Lung (tissue), 17 donors: ENCODE measurements at places on chromosomes 3 and 15. TPM values are rescaled to one million over a fixed set of nuclear protein-coding genes. Genes with fewer than 3 reads are reported as not detected.

- DNase-seq: no peak
Observed at GRCh38 chr3:113552851-113553250, 20.5 kb downstream of the SIDT1 start.

Gene CPA3
- polyA plus RNA-seq: 2.2 TPM

Gene B3GALNT1
- 4.6 TPM for polyA plus RNA-seq

- peak; percentile 29 for DNase-seq
Observed at GRCh38 chr3:58164906-58165821, 45.6 kb downstream of the DNASE1L3 start.

Gene B3GNT5
- 25.4 TPM for polyA plus RNA-seq

DNA sequence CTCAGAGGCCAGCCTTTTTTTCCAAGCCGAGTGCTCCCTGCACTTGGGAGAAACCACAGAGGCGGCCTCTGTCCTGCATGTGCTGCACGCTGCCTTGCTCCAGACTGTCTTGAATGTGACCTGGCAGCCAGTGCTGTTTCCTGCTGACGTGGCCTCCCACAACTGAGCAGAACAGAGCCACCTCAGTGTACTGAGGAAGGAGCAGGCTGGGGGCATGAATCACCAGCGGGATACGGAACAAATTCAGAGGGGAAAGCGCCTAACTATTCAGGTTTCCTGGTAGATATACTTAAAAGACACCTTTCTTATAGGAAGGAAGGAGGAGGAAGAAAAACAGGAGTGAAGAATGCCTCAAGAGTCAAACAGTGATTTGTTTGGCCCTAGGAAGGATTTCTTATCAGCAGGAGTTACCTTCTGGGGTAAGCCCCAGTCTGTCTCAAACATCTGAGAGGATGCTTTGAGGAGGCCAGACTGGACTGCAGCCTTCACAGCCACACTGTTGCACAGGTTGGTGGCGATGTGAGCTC lies 114.0 kb downstream of the FNDC3B start:
- peak; percentile 93 for DNase-seq

GRCh38 chr3:97438131-97438530 lies 326.4 kb upstream of the ARL6 start:
- peak; percentile 17 for DNase-seq

GRCh38 chr15:94610485-94610884 lies 379.1 kb downstream of the MCTP2 start:
- DNase-seq: peak; percentile 29

Gene TNIK
- polyA plus RNA-seq: 9.4 TPM

Gene CD200R1
- 0.22 TPM for polyA plus RNA-seq

GRCh38 chr3:20742903-20743552 lies 557.0 kb upstream of the SGO1 start:
- DNase-seq: peak; percentile 21

- no peak for DNase-seq
Observed at GRCh38 chr3:183577346-183577745, 21.8 kb upstream of the KLHL6 start.

Gene PLSCR1
- polyA plus RNA-seq: 211 TPM

Gene FSTL1
- 79.0 TPM for polyA plus RNA-seq

Gene KY
- not detected for polyA plus RNA-seq

GRCh38 chr3:11532931-11533391 lies 110.8 kb downstream of the VGLL4 start:
- peak; percentile 44 for DNase-seq

DNA sequence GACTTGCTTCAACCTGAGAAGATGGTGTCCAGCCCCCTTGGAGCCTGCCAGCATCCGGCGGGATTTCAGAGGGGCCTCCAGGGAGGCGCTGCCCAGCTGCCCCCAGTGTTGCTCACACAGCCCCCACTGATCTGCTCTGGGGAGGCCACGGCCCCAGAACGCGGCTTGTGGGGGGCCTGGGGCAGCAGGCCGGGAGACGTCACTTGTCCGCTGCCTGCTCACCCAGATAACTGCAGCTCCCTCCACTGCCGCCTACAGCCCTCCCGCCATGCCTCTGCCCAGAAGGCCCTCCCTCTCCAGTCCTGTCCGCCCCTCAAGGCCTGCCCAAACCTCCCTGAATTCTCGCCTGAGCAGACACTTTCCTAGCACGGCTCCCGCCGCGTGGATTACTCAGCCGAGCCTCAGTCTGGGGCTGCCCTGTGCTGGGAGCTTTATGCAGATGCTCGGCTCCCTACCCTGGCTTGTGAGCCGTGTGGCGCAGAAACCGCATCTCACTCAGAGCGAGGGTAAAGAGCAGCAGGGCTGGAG lies 17.2 kb upstream of the ADIPOQ start:
- DNase-seq: peak; percentile 30

DNA sequence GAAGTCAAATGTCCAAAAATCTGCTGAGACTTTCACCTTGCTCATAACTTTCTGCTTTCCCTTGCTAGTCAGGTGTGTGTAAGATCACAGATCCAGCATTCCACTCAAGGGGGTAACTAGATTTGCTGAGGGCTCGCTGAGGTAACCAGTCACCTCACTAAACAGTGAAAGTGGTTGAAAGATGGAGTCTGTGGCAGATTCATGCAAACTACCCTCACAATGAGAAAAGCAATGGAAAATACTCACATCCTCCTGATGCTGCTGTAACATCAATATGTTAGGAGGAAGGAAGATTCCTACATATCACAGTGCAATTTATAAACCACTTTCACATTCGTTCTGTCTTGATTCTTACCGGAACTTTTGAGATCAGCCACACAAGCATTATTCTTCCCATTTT lies 174.3 kb upstream of the BCL6 start:
- DNase-seq: no peak

Gene SUCLG2
- polyA plus RNA-seq: 37.4 TPM

DNA sequence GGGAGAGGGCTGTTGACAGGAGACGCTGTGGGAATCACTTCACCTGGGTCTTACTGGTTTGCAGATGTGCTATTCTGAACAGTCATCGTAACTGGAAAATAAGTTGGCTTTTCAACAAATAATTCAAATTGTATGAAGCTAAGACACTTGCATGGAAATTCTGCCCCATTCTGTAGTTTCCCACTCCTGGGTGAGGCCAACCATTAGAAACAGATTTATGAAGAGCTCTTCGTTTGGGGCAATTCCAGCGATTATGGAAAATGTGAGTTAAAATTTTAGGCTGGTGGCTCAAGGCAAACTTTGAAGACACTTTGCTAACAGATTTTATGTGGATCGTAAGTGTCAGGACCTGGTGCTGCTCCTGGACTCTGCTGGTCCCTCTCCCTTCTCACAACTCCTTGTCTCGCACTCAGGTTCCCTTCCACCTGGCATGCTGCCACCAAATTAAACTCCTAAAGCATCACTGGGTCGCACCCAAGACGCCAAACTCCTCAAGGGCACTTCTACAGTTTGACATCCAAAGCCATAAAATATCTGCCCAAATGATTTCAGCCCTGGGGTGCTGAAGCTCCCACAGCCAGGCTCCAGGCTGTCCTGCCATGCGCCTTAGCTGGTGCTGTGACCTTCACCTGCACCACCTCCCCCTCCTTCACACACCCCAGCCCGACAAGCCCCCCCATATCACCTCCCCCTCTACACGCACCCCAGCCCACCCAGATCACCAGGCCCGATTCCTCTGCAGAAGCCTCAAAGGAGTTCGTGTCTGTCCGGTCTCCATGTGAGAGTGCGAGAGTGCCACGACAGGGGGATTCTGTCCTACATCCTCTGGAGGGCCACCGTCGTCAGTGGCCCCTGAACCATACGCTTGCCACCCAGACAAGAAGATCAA lies 138.4 kb downstream of the NSMCE3 start:
- DNase-seq: no peak

- DNase-seq: peak; percentile 54
Observed at GRCh38 chr3:197333901-197334639, 35.7 kb upstream of the DLG1 start.

GRCh38 chr3:174102866-174103265 lies 705.3 kb downstream of the NLGN1 start:
- no peak for DNase-seq

GRCh38 chr3:97579365-97579764 lies 185.2 kb upstream of the ARL6 start:
- DNase-seq: no peak

GRCh38 chr15:61483599-61483998 lies 254.5 kb upstream of the RORA start:
- DNase-seq: no peak

Gene CELF6
- 6.4 TPM for polyA plus RNA-seq

DNA sequence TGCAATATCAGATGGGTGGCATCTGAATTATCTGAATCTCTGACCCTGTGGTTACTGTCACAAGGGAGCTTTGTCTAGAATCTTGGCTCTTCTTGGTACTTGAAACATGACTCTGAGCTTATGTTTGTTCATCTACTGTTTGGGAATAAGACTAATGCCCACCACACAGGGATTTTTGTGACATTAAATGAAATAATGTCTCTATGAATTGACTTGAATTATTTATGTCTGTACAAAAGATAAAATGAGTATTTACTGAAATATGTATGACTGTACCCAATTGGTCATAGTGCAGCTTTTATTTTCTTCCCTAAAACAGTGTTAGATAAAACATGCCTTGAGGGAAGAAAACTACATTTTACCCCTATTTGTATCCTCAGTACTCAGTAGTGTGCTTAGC lies 87.9 kb upstream of the ZPLD1 start:
- no peak for DNase-seq

GRCh38 chr3:38586546-38587520 lies 62.7 kb downstream of the SCN5A start:
- no peak for DNase-seq

DNA sequence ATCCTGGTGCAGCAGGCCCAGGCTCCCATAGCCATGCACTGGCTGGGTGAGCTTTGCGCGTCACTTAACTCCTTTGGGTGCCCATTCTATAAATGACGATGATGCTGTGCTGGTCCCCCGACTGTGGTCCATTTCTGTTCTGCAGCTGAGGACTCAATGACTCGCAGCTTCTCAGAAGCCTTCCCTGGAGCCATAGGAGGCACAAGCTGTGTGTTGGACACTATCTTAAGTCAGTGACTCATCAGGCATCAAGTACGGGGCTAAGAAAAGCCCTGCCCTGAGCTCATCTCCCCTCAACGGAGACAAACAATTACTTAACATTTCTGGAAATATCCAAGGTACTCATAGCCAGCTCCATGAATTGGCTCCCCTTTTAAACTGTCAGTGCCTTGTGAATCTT lies 13.8 kb upstream of the MUSTN1 start:
- no peak for DNase-seq
